Type B pancreatic cell (in vitro differentiated cells): ENCODE measurements at places on chromosomes 4 and X.

DNA sequence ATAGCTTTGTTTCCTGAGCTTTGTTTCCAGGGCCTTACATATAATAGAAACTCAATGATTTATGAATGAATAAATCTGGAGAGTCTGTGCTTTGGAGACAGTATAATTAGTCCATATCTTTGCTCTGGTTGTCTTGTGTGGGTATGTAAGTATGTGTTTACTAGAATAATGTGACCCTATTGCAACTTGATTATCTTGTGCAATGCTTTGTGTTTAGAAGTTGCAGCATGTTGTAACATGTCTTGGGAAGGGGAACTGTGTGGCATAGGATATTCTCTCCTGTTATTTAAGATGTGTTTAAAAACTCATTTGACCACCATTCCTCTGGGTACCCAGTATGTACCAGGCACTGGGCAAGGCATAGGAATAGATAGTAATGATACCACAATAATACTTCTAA, 6.1 kb downstream of the SPATA18 start:
- no peak for DNase-seq

DNA sequence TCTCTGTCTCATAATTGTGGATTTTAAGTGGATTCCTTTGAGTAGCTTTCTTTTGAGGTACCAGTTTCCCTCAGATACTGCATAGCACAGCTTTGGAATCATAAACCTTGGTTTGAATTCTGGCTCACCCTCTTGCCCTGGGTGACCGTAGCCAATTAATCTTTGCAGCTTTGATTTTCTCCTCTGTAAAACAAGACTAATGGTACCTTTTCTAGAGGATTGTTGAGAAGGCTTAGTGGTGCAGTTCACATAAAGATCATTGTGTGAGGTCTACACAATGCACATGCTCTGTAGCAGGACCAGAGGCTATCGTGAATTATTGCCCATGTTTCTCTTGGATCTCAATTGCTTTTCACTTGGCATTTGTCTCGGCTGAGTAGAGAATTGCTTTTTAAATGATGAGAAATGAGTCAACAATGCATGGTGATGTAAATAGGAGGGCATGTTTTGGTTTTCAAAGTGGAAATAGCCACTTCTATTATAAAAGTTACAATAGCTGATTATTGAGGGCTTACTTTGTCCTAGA, 47.9 kb downstream of the TMEM131L start:
- DNase-seq = no peak

DNA sequence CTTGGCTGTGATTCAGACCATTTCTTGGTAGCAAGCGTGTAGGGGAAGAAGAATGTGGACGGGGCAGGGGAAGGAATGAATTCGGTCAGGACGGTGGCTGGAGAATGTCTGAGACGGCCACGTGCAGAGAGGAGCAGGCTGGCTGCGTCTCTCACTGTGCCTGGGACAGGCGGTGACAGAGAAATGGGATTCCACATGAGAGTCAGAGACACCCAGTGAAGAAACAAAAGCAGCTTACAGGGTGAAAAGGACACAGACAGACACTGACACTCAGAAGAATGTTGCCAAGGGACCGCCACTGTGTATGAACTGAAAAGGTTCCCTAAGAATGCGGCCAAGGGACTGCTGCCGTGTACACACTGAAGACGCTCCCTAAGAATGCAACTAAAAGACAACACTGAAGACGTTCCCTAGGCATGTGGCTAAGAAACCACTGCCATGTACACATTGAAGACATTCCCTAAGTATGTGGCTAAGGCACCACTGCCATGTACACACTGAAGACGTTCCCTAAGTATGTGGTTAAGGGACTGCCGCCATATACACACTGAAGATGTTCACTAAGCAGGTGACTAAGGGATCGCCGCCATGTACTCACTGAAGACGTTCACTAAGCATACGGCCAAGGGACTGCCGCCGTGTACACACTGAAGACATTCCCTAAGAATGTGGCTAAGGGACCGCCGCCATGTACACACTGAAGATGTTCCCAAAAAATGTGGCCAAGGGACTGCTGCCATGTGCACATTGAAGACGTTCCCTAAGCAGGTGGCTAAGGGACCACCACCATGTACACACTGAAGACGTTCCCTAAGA, 49.1 kb downstream of the DHRSX start:
- no peak for DNase-seq

DNA sequence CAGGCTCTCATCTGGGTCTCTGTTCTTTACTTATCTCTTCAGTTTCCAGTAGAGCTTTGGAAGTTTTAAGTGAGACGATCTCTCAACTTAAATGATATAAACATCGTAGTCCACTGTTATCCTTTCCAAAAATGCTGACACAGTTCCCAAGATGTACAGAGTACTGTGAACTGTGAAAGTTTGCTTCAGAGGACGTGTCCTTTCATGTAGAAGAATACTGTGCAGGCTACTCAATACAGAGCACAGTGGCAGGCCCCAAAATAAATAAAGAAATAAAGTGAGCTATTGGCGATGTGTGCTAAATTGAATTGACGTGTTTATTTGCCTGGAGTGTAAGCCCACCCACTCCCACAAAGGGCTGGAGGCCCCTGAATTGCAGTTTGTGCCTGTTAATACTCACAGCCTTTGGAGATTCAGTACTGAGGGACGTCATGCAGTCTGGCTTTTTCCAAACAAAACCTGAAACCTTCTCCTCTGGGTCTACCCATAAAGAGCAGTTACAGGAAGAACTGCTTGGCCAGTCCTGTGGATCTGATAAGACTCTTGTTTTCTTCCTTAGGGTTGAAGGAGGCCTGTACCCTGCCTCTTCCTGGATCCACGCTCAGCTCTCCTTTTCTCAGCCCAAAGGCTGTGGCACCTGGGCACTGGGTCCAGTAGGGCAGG, 66.1 kb downstream of the SOWAHB start:
- no peak for DNase-seq

DNA sequence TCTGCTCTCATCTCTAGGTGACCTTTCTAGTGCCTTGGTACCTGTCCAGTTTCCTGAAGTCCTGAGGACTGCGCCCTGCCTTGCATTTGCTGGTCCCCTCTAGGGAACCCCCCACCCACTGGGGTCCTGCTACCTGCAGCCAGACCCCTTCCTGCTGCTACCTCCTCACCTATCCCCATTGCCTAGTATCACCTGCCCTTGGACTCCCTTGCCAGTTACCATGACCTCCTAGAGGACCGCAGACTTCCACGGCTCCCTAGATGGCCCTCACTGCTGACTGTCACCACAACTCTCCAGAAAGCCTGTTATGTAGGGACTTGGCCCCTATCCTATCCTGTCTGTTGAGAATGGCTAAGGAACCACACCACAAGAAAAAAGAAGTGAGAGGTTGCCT, 166.6 kb downstream of the EFNB1 start:
- DNase-seq = peak; percentile 29

GRCh38 chrX:50448565-50448964, 22.1 kb downstream of the DGKK start:
- DNase-seq = no peak

GRCh38 chr4:52684896-52685295, 25.8 kb upstream of the USP46 start:
- DNase-seq = no peak

GRCh38 chr4:178198691-178199090, 756.5 kb upstream of the AGA start:
- DNase-seq = no peak

DNA sequence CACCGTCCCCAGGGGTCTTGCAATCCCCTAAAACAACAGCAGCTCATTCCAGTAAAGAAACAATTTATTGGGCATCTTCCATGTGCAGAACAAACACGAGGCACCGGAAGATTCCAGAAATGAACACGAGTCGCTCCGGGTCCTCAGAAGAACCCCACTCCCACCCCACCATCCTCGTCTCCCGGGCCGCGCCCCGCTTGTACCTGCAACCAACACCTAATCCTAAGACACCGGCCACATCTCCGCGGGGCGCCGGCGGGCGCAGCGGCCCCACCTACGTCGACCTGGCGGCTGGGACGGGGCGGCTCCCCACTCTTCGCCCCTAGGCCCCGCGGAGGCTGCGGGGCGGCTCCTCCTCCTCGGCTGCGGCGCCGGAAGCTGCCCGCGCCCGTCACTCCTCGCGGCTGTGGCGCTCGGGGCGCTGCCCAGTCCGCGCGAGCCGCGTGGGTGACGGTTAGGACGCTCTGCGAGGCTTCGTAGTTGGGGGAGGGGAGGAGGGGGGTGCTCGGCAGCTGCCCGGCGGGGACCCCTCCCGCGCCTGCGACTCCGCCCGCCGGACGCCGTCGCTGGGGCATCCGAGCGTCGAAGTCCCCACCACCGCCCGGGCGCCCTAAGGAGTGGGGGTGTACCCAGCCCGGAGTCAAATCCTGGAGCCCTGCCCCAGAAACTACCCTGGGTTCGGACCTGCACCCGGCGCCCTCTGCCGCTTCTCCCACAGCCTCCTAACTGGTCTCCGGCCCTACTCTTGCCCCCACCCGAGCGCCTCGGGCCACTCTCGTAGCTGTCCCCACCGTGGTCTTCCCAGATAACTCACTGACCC, at the start of gene CCDC158:
TSS of gene CCDC158 (minus strand) at position 380 of the 820 bp plus-strand sequence. CDS start 17,934 bp downstream, outside the sequence.
- no peak for DNase-seq

- DNase-seq = no peak
Measured at GRCh38 chrX:31333165-31333831, 261.5 kb upstream of the FTHL17 start.

DNA sequence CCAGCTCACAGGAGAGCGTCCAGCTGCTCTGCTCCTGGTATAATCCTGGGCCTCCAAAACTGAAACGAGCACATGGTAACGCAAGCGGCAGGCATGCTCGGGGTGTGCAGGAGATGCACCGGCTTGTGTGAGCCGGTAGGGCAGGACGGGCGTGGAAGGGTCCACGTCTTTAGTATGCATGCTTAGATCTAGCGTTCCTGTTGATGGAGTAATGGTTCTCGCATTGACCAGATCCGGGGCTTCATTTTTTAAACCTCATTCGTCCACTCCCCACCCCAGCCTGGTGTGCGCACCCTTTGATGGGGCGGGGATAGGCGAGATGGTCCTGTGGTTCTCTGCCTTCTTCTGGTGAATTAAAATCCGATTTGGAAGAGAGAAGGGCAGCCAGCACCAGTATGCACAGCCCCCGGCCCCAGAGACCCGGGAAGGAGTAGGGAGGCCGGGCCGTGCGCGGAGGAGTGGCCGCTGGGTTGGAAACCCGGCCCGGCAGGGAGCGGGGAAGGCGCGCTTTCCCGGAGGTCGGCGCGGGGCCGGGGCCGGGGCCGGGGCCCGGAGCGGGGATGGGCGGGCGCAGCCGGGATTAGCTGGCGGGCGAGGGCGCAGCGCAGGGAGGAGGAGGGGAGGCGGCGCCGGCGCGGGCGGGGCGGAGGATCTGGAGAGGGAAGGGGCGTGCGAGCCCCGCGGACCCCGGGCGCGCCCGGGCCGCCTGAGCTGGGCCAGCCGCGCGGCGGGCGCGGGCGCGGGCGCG, 39.9 kb downstream of the FAM149A start:
- peak; percentile 82 for DNase-seq

- peak; percentile 34 for DNase-seq
Measured at GRCh38 chr4:6106156-6106555, 87.9 kb upstream of the C4orf50 start.

DNA sequence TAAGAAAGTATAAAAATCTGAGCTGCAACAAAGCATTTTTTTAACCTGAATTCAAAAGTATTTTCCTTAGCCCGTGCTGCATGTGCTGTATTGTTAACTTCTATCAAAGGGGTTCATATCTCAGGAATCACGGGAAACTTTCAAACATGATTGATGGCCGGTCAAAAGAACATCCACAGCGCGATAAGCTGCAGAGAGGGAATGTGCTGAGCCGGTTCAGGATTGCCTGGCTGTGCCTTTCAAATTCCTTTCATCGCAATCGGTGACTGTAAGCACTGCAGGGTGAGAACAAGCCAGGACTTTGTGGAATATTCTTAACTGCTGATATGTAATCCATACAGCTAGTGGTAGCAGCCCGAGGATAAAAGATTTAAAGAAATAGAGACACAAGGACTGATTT, 210.9 kb upstream of the NOCT start:
- no peak for DNase-seq

GRCh38 chr4:150150629-150151062, 72.4 kb downstream of the DCLK2 start:
- no peak for DNase-seq

- DNase-seq = no peak
Measured at GRCh38 chrX:79482686-79483085, 115.6 kb upstream of the ITM2A start.

GRCh38 chr4:5366421-5366820, 315.1 kb downstream of the STK32B start:
- DNase-seq = no peak

DNA sequence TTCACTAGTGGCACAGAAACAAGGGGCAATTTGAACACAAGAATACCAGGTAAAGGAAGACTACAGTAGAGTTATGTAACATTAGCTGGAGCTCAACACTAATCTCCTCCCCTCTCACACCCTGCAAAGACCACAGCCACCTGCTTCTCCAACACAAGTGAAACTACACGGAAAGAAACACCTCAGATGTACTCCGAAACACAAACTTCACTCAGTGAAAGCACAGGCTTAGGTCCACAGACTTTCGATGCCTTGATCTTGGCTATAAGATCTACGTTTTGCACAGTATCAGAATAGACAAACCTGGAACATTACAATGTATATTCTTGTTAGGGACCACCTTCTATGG, 7.6 kb downstream of the ACSL1 start:
- DNase-seq = no peak

DNA sequence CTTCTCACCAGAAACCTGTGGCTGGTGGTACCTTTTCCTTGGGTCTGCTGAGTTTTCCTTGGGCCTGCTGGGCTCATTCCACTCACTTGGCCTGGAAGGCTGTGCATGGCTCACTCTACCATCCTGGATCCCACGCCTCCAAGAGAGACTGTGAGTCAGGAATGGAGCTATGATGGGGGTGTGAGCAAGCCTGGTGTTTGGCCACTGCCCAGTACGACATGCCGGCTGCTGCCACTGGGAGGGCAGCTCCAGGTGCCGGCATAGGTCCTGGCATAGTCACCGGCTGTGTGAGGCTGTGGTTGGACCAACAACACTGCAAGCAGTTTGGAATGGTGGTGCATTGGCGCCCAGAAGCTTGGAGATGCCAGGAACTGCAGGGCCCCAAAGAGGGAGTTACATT, 721.7 kb downstream of the PCDH18 start:
- DNase-seq = no peak
